NCI-H510A (cell line): ENCODE measurements at places on chromosomes 6 and 20.

DNA sequence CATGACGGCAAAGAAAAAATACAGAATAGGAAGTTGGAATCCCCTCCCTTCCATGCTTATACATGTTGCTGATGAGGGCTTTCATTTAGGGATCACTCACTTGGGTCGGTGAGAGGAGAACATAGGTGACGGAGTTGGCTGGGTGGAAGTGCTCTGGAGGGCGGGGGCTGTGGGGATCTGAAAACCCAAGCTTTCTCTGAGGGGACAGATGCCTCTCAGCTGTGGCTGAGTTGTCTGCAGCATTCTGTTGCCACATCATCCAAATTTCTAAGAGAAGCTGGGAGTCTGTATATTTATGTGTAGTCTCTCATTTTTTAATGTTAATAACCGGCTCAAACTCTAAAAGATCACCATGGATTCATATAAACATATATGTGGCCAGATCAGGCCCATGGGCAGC, 141.5 kb downstream of the PLCB4 start:
- no peak for DNase-seq

DNA sequence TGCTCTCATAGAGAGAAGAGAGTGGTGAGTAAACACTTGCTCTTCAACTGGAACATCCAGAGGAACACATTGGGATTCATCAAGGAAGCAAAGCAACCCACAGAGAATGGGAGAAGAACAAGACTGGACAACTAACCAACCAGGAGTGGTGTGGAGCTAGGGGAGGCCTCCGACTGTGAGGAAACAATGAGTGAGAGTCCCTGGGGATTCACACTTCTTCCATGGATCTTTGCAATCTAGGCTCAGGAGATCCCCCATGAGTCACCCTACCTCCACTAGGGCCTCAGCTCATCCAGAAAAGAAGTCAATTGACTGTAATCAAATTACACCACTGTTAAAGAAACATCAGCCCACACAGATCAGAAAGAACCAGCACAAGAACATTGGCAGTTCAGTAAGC, 42.3 kb upstream of the CLVS2 start:
- no peak for DNase-seq

- DNase-seq: no peak
These were observed 229.4 kb upstream of the RSPO3 start for GRCh38 chr6:126888727-126889725.

GRCh38 chr20:4947817-4948559, 53.3 kb downstream of the SLC23A2 start:
- DNase-seq: no peak

DNA sequence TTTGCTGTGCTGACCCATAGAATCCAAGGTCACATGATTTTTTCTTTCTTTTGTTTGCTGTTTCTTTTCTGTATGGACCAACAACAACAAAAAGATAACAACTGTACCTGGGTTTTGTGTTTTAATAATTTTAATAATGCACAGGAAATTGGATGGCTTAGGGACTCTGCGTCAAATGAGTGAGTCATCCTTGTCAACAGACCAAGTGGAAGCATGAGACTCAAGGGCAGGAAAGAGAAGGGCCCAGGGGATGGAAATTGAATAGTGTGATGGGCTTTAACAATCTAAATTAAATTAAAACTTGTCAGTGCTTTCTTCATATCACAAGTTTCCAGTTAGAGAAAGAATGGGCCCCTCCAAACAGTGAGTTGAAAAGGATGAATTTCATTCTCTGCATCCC, 413.0 kb downstream of the PREX1 start:
- DNase-seq: no peak

DNA sequence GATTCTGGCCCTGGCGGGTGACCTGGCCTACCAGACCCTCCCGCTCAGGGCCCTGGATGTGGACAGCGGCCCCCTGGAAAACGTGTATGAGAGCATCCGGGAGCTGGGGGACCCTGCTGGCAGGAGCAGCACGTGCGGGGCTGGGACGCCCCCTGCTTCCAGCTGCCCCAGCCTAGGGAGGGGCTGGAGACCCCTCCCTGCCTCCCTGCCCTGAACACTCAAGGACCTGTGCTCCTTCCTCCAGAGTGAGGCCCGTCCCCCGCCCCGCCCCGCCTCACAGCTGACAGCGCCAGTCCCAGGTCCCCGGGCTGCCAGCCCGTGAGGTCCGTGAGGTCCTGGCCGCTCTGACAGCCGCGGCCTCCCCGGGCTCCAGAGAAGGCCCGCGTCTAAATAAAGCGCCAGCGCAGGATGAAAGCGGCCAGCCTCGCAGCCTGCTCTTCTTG, 868 bp upstream of the SLC2A4RG start:
- DNase-seq: no peak

DNA sequence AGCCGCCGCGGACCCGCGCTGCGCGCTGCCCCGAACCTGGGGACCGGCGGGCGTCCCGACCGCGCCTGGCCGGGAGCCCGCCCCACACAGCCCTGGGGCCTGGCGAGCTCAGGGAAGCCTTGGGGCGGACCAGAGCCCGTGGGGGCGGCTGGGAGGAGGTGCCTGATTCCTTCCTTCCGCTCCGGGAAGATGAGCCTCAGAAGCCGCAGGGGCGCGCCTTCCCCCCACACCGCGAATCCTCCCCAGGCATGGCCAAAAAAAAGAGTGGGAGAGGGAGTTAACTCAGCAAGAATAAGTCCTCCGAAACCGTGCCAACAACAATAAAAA, at the start of gene CBLN4:
Gene CBLN4, minus strand, starts transcription at position 131 of the 327 bp plus-strand sequence. CDS start 1,348 bp downstream, outside the sequence.
- DNase-seq: no peak

GRCh38 chr20:4513720-4514119, 208.0 kb upstream of the PRND start:
- DNase-seq: no peak

DNA sequence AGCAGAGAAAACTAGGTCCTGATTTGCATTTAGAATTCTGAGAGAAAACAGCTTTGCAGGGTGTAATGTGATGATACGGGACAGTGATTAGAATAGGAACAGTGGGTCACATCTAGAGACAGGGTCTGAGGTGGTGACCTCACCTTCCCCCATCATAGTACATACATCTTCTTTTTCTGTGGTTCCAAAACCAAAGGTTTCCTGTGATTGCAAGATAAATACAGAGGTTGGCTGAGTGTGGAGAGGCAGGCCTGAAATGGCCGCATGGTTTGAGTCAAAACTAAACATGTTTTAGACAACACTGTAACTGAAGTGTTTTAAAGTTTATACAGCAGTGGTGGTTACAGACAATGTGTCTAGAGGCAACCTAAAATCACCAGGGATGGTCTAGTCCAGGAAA, 10.4 kb upstream of the NT5DC1 start:
- DNase-seq: no peak

GRCh38 chr20:44039147-44039546, 124.5 kb downstream of the TOX2 start:
- DNase-seq: no peak

DNA sequence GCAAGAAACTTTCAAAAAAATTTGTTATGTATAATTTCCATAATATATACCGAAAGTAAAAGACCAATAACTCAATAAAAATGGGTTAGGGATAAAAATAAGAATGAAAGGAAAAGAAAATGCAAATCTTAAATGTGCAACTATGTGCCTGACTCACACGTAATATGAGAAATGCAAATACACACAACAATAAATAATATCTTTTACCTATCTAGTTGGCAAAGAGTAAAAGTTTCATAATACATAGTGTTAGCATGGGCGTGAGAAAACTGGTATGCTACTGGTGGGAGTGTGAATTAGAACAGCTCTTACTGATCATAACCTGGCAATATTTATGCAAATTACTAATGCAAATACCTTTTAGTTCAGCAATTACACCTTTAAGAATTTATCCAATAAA, 438.5 kb upstream of the CITED2 start:
- DNase-seq: no peak
